ENCODE measurements at places on chromosomes 7 and 10.

DNA sequence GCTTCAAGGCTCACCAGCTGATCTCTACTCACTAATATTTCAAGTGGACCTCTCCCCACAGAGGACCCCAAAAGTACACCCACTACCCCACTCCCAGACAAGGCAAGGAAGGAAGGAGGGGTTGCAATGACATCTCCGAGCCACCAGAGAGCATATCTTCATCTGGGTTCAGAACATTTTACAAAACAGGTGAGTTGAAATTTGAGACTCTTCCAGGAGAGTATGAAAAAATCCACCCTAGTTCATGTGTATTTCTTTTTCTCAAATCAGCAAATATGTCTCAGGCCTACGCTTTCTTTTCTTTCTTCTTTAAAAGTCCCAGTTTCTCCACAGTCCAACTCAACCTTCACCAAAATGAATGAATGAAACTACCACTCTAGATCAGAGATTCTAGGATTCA, 61.9 kb downstream of the SGMS1 start:
- DNase-seq = no peak

DNA sequence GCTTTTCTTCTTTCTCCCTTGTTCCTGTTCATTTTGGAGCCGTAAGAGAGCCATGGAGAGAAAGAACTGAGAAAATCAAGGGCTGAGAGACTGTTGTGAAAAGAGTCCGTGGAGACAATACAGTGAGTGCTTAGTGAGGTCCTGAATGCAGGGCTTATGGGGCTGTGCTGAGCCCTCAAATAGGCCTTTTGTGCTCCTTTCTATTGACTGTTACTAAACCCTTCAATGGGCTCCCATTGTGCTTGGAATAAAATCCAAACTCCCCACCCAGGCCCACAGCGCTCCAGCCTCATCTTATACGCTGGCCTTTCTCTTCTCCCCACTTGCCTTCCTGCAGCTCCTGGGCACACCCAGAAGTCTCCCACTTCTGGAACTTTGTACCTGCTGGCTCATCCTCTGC, 243.1 kb upstream of the HABP2 start:
- DNase-seq = no peak

DNA sequence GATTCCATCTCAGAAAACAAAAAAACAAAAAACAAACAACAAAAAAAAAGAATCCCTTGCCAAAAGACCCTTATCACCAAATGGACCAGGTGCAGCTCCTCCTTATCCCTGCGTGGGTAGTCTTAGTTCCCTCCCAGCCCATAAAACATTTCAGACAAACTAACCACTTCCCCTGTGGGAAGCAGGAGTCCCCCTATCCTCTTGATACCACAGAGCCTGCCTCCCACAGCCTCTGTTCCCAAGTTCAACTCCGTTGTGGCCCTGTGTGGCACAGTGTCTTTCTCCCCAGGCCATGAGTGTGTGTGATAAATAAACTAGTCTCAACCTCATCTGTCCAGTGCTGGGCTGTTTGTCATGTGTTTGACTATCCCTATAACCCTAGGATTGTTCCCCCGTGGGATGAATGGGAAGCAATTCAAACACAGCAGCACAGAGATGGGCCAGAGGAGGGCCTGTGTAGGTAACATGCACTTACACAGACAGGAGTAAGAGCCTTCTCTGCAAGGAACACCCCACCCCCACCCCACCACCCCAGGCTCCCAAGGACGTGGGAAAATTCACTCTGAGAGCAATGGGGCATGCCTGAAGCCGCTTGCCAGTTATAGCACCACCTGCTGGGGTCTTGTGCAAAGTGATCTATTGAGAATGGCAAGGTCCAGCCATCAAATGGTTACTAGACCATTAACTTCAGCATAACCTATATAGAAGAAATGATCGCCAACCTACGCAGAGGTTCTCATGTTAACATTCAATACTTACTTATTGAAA, 147.1 kb upstream of the GHITM start:
- DNase-seq = no peak

- DNase-seq = no peak
These were observed 13.4 kb downstream of the HNRNPF start for GRCh38 chr10:43395571-43396060.

- DNase-seq = no peak
These were observed 92.8 kb downstream of the VWC2 start for GRCh38 chr7:49866076-49866735.

- no peak for DNase-seq
These were observed 75.8 kb downstream of the NOC3L start for GRCh38 chr10:94286901-94287300.

DNA sequence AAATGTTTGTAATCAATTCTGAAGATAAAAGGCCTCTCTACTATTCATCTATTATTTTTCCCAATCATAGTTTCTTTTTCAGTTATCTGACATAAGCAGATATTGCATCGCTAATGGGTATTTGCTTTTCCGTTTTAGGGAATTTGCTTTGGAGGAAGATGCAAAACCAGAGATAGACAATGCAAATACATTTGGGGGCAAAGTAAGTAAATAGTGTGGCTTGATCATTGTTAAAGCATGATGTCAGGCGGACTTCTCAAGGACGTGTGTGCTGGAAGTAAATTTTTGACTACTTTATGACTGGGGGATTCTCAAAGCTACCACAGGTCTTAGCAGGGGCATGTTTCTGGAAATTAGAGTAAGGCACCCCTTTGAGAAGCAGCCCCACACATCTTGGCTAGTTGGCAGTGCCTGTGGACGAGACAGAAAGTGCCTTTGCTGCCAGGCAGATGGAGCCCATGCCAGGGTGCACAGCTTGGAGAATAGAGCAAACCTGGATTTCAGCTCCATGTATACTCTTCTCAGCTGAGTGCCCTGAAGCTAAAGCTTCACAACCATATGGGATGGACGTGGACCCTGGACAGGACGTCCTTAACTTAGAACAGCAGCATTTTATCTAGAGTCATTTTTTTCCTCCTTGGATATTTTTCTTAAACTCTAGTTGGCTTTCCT, 68.6 kb downstream of the SRI start:
- no peak for DNase-seq

GRCh38 chr7:40303996-40304395, 169.2 kb downstream of the SUGCT start:
- no peak for DNase-seq

DNA sequence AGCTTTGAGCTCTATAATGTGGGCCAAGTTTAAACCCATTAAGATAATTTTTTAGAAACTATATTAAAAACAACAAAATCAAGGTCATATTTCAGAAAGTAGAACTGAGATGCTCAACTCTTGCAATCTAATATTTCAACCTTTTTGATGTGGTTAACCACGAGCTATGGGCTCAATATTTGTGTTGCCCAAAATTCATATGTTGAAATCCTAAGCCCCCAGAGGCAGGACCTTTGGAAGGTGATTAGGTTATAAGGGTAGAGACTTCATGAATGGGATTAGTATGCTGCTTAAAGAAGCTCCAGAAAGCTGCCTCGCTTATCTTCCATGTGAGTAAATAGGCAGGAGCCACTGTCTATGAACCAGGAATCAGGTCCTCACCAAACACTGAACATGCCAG, 284.4 kb downstream of the CRPPA start:
- no peak for DNase-seq

GRCh38 chr10:31116226-31116625, 84.6 kb upstream of the ZNF438 start:
- DNase-seq = no peak

DNA sequence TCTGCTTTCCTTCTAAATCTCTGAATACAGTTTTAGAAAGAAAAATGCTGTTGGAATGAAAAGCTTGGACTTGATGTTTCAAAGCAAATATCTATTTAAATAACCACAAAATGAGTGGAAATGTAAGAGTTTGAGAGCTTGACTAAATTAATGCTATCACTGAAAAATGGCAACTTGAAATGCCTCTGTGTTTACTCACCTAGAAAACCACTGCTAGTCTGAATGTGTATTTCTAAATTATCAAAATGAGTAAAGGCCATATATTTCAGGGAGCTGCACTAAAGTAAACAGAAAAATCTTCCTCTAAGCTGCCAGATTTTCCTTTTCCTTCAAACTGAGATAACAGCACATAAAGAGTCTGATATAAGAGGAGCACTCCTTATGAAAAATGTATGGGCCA, 87.9 kb downstream of the DPY19L1 start:
- DNase-seq = no peak

GRCh38 chr7:5231116-5231515, 41.1 kb downstream of the WIPI2 start:
- DNase-seq = no peak

GRCh38 chr10:393106-393745, 258.0 kb downstream of the ZMYND11 start:
- DNase-seq = no peak

- DNase-seq = peak; percentile 82
These were observed 720.5 kb downstream of the GRID1 start for GRCh38 chr10:85645926-85646711.

DNA sequence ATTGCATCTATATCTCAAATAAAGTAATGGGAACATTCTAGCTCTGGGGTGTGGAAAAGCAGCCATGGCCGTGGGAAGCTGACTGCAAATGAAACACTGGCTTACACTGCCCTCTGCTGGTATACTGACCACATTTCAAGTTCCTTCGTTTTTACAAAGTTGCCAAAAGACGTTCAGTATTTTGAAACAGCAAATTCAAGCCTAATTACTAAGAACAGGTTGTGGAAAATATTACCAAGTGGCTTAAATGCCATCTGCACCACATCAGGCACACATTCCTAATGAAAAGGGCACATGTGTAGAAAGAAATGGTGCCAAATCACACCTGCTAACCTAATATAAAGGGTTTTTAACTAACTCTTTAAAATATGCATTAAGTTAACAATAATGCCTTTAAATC, 83.9 kb downstream of the JAZF1 start:
- no peak for DNase-seq

DNA sequence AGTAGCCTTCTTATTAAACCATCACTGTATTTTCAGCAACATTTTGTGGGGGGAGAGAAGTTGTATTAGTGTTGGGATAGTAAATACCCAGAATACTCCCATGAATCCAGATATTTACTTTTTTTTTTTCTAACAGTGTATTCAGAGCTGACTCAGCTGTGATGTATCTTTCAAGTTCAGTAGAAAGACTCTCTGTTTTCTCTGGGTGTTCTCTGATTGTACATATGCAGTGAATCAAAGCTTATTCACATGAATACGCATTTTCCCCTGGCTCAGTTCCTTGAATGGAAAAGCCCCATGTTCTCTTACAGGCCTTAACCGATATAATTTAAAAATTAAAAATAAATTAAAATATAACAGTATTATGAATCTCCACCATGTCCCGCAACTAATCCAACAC, 1.3 kb downstream of the TFPI2 start:
- DNase-seq = no peak

DNA sequence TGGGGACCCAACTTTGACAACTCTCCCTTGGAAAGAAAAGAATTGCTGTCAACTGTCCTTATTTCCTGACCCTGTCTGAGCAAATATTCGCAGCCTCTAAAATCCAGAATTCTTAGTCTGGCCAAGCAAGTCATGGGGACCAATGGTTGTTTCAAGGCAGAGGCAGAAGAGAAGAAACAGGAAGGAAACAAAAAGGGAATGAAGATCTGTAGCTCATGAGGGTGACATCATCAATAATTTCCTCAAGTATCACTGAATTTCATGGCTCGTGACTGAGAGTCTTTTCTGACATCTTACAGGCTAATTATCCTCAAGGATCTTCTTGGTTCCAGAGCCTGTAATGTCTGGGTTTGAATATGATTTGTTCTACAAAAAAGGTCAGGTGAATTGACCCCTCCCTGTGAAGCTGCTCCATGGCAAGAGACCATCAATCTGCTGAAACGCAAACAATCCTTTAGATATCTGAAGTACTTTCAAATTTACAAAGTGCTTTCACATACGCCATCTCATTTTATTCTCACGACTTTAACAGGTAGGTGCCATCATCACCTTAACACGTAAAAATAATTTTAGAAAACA, 5.8 kb downstream of the CDK6 start:
- DNase-seq = no peak

- no peak for DNase-seq
These were observed 7.7 kb downstream of the CAMK2G start for GRCh38 chr10:73866621-73867020.

- no peak for DNase-seq
These were observed 794.5 kb upstream of the IGFBP3 start for GRCh38 chr7:46715579-46715978.

- peak; percentile 18 for DNase-seq
These were observed 202.2 kb downstream of the TMEM178B start for GRCh38 chr7:141276031-141276430.

GRCh38 chr7:55127622-55128081, 108.8 kb downstream of the EGFR start:
- DNase-seq = no peak

GRCh38 chr10:69486922-69487730, 35.9 kb downstream of the TSPAN15 start:
- DNase-seq = peak; percentile 37

DNA sequence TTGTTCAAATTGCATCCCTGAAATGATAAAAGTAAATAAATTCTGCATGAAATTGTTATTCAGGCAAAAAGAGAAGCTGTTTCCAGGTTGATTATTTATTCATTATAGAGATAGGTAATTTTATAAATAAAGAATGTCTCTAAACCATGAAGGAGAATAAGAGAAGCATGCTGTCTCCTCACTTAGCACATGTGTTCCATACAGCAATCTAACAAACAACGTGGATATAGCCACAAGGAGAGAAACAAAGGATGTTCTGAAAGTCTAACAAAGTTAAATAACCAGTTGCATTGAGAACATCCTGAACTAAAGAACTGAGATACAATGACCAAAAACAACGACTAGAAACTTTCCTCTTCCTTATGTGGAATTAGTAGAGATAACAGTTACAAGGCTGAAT, 50.8 kb downstream of the NEBL start:
- DNase-seq = no peak

GRCh38 chr7:72785166-72785955, 42.6 kb downstream of the TYW1B start:
- peak; percentile 28 for DNase-seq

DNA sequence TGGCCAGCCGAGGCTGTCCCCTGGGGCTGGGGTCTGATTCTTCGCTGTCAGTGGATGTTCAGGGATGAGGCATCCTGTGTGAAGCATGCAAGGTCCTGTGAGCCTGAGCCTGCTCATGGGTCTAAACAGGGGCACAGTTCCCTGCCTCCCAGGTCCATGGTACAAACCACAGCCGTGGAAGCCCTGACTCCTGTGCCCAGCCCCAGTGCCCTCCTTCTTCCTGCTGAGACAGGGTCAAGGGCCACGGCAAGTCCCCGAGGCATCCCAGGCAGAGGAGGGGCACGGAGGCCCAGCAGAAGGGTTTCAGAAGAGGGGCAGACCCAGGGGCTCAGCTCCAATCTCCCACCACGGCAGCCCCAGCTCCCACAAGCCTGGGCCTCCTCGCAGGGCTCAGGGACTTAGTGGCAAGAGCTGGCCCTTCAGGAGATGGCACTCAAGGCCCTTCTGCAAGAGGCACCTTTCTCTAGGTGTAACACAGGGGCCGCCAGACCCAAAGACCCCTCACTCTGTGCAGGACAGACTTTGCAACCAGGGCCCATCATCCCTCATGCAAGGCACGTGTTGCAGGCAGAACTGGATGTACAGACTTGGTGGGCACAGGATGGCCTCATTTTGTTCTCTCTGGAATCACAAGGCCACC, 248.8 kb downstream of the TCERG1L start:
- no peak for DNase-seq

GRCh38 chr10:125010362-125010761, 68.4 kb downstream of the ZRANB1 start:
- no peak for DNase-seq

- DNase-seq = peak; percentile 32
These were observed 1.4 kb upstream of the AKR1B15 start for GRCh38 chr7:134547397-134548054.
